ENCODE measurements at places on chromosomes 4 and X.
A peak's percentile ranks its signal among the peaks of the same experiment; 100 is the strongest.

- DNase-seq = peak; percentile 5
Measured at GRCh38 chr4:25484243-25484721, 107.2 kb downstream of the ANAPC4 start.

DNA sequence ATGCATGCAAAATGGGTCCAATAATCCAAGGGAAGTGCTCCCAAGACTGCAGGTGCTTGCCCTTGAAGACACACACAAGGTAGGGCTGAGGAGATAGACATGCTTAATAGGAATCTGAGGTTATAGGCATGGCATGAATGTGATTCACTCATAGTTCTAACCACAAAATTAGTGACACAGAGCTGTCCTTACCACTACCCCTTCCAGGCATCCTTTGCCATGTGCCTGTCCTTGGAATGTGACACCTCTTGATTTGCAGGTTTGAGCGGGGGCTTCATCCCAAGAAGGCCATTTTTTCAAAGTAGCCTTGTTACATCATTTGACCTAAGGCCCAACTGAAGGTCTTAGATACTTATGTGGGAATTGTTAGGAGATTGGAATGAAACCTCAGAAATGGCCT lies 112.5 kb downstream of the CCNG2 start:
- no peak for DNase-seq

DNA sequence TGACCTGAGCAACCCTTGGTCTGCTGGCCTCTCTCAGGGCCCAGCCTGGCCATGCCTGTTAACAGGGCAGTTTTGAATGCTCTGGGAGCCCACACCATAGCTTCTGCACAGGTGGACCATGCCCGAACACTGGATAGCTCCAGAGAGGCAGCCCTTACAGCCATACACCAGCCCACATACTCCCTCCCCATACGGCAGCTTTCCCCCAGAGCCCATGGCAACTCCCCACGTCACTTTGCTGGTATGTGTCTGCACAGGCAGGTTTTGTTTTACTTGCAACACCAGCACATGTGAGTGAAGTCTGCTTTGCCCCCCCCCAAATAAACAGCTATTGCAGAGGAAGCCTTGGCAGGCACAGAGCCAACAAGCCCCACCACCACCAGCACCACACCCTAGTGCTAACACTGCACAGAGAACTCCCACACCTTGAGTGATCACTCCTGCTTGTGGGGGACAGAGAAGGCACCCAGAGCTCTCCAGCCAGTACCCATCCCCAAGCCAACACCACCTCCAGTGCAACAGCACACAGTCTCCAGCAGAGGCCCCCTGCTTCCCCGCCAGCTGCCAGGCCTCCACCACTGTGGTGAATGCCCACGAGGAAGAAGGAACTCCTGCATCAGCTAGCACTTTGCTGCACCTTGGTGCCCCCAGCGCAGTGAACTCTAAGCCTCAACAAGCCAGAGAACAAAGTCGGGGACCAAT lies 87.3 kb downstream of the STPG2 start:
- DNase-seq = no peak

DNA sequence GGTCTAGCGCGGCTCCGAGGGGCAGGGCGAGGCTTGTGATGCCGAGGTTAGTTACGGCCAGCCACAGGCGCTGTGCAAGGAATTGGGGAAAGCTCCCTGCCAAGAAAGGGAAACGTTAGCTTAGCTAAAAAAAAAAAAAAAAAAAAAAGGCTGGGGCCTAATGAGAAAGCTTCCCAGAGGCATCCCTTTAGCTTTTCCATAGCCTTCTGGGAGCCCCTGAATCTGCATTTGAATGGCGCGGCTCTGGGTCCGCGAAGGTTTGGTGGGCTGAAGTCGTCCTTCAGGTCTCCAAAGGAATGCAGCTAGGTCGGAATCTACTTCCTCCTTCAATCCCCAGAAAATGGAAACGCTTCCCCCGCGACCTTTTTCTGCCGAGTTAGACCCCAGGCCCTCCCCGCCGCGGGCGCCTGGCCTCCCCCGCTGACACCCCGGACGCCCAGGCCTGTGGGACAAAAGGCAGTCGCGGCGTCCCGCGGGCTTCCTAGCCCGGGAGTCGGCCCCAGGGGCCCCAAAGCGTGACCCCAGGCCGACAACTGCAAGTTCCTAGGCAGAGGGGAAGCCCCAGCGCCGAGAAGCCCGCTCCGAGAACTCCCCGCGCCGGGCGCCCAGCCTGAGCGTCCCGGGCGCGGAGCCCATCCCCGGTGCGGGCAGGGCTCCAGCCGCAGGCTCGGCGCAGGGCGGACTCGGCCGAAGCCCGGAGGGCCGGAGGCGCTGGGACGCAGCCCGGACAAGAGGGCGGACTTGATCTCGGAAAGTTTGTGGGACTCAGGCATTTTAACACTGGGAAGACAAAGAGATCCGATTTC lies 605 bp upstream of the FAT1 start:
- peak; percentile 63 for DNase-seq

DNA sequence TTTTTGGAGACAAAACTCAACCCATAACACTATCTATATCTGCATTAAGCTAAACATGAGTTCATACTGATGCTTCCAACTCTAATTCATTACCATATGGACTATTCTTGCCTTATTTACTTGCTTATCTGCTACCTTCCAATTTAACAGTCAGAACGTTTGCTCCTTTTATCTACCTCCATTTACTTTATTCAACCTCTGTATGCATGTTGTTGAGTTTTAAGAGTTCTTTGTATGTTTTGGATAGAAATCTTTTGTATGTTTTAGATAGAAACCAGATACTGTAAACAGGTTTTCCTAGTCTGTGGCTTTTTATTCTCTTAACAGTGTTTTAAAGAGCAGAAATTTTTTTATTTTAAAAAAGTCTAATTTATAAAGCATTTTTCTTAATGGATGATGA lies 542.2 kb upstream of the NDST4 start:
- DNase-seq = no peak

- no peak for DNase-seq
Measured at GRCh38 chr4:116132946-116133345, 952.4 kb downstream of the TRAM1L1 start.

DNA sequence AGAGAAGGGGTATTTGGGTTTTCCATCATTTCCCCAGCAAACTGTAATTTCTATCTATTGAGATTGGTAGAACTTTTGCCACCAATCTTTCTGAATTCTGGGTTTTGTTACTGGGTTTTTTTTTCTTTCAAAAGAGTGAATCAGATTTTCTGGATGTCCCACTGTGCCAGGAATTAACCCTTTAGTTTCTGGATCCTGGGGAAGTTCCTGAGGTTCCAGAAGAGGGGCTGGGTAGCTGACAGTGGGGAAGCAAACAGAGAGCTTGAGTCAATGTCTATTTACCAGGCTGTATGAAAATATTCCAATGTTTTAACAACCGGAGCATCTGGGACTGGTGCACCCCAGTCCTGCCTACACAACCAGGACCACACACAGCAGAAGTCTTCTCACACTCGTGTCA lies 25.8 kb upstream of the SOD3 start:
- no peak for DNase-seq

DNA sequence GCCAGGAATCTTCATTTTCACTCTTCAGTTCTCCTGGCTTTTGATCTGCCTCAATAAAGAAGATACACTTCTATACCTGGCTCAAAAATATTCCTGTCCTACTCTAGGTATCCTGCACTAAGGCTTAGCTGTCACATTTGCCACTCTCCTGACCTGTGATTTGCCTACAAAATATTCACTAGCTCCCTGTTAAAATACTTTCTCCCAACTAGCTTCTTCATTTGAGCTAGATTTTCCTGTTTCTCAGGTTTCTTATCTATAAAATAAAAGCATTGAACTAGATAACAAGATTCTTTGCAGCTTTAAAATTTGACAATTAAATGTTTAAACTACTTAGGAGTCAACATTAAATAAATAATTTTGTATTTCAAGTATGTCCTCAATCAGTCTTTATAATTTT lies 53.2 kb downstream of the CHIC2 start:
- no peak for DNase-seq
